ENCODE measurements at places on chromosomes 3 and 15. TPM values are rescaled to one million over a fixed set of nuclear protein-coding genes. Genes with fewer than 3 reads are reported as not detected.

Gene PLCH1
- total RNA-seq, result 6.2 TPM

Gene SCG5
- total RNA-seq, result 14.4 TPM

Gene APPL1
- 29.1 TPM for total RNA-seq

Gene FAM43A
- total RNA-seq, result 11.9 TPM

Gene RASGRP1
- 4.5 TPM for total RNA-seq

DNA sequence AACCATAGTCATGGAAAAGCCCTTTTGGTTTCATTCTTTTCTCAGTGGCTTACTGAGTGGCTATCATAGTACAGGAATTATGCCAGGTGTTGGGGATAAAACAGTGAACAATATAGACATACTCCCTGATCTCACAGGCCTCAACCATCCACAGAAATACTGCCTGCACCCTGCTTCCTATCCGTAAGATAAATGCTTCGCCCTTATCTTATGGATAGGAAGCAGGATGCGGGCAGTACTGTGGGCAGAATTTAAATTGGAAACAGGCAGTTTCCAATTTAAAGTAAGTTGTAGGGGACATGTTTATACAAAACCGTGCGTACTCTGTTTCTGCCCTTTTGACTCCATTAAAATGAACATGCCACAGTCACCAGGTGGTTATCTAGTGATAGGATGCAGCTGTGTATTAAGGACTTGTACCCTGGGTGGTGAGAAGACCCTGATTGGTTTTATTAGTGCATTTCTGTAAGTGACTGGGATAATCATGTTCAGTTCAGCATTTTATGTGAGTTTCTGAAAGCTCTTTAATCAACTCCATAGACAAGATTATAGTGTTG, 141.8 kb upstream of the BHLHE40 start:
- H3K4me1 ChIP-seq, result no peaks in the 10 kb centered on the region
- H3K36me3 ChIP-seq, result no peaks in the 10 kb centered on the region
- no peak overlapping the region for H3K27ac ChIP-seq

DNA sequence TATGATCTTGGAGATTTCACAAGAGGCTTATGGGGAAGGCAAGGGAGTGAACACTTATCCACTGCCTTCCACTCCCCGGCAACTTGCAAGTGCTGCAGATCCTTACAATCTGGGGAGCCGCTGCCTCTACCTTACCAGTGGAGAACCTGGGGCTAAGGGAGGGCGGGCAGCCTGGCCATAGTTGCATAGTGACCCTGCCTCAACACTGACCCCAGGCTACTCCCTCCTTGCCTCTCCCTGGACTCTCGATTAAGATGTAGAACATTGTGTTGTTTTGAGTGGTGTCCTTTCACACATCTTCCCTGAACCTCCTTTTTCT, 30.6 kb downstream of the SLC6A11 start:
- no peaks in the 10 kb centered on the region for H3K36me3 ChIP-seq
- no peak overlapping the region for H3K27ac ChIP-seq
- H3K27me3 ChIP-seq, result peaks cover 36% of the 10 kb centered on the region

DNA sequence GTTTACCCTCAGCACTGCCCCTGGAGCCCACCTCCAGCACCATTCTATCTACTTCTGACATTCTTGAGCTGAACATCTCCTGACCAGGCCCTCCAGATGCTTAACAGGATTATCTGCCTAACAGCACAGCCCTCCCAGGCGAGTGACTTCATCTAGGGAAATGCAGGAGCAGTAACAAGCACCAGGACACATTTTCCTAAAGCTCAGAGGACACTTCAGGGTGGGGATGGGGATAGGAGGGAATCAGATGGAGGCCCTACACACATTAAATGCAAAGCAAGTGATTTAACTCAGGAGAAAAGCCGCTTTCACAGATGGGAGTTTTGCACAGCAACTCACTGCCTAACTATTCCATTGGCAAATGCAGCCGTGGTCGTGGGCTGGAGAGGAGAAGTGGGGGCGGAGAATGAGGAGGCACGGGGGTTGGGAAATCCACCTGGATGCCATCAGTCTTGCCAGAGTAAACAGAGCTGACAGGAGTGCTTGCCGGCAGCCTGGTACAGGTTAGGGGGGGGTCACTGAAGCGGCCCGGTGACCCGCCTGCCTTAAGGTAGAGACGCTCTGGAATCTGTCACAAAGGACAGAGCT, 21.3 kb upstream of the BNC1 start:
- H3K27me3 ChIP-seq, result no peaks in the 10 kb centered on the region
- peak; percentile 37 for DNase-seq
- H3K27ac ChIP-seq, result peak overlapping the region; percentile 62
- no peaks in the 10 kb centered on the region for H3K36me3 ChIP-seq

GRCh38 chr3:99313485-99313884, 324.9 kb upstream of the COL8A1 start:
- no peak overlapping the region for H3K4me3 ChIP-seq
- no peaks in the 10 kb centered on the region for H3K27me3 ChIP-seq
- peak; percentile 16 for DNase-seq
- H3K4me1 ChIP-seq, result no peaks in the 10 kb centered on the region
- no peaks in the 10 kb centered on the region for H3K36me3 ChIP-seq

GRCh38 chr3:73766599-73767381, 142.0 kb upstream of the PDZRN3 start:
- no peaks in the 10 kb centered on the region for H3K36me3 ChIP-seq
- no peaks in the 10 kb centered on the region for H3K27me3 ChIP-seq
- H3K4me3 ChIP-seq, result no peak overlapping the region
- no peak for DNase-seq
- no peak overlapping the region for H3K27ac ChIP-seq
- no peaks in the 10 kb centered on the region for H3K4me1 ChIP-seq

- no peaks in the 10 kb centered on the region for H3K36me3 ChIP-seq
- H3K27me3 ChIP-seq, result no peaks in the 10 kb centered on the region
- no peak overlapping the region for H3K4me3 ChIP-seq
- DNase-seq, result no peak
- H3K4me1 ChIP-seq, result no peaks in the 10 kb centered on the region
Measured at GRCh38 chr3:73894474-73895213, 269.9 kb upstream of the PDZRN3 start.

- no peak for DNase-seq
- no peaks in the 10 kb centered on the region for H3K36me3 ChIP-seq
- H3K4me1 ChIP-seq, result no peaks in the 10 kb centered on the region
- no peak overlapping the region for H3K4me3 ChIP-seq
- H3K27ac ChIP-seq, result no peak overlapping the region
- H3K27me3 ChIP-seq, result no peaks in the 10 kb centered on the region
Measured at GRCh38 chr3:142849148-142849547, 39.7 kb downstream of the PCOLCE2 start.

DNA sequence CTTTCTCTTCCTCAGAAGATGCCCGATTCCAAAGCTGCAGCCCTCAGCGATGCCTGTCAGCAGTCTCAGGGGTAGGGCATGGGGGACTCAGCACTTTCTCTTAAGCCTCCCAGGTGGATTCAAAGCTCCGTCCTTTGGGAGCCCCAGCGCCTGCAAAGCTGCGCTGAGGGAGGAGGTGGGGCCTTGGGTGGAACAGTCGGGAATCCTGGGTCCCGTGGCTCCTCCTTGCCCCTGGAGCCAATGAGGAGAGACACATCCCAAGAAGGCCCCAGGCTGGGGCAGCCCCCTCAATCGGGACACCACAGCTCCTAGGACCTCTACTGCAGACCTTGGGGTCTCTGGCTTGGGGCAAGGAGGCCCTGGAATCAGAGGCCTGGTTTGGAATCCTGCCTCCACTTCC, 227.5 kb upstream of the IGF1R start:
- H3K4me1 ChIP-seq, result no peaks in the 10 kb centered on the region
- no peak for DNase-seq
- H3K27me3 ChIP-seq, result peaks cover 55% of the 10 kb centered on the region
- no peaks in the 10 kb centered on the region for H3K36me3 ChIP-seq

GRCh38 chr15:25091421-25092158, 136.8 kb downstream of the SNRPN start:
- H3K36me3 ChIP-seq, result peaks cover 33% of the 10 kb centered on the region
- H3K27ac ChIP-seq, result no peak overlapping the region
- H3K4me3 ChIP-seq, result no peak overlapping the region
- DNase-seq, result no peak

GRCh38 chr3:126908752-126909275, 74.1 kb upstream of the PLXNA1 start:
- H3K4me3 ChIP-seq, result no peak overlapping the region
- no peaks in the 10 kb centered on the region for H3K36me3 ChIP-seq
- peak; percentile 29 for DNase-seq

DNA sequence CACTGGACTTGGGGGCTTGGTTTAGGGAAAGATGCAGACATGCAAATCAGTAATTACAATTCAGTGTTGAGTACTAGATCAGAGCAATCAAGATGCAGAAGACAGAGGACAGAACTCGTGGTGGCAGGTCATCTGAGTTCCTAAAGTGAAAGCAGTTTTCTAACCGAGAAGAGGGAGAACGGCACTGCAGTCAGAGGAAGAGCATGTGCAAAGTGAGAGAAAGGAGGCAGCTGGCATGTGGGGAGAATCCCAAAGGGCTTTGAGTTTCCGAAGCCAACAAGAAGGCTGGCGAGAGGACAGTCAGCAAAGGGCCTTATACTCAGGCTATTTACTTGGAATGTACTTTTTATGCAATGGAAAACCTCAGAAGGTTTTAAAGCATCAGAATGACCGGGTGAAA, 87.0 kb downstream of the ANP32A start:
- no peak overlapping the region for H3K27ac ChIP-seq
- no peak overlapping the region for H3K4me3 ChIP-seq
- no peaks in the 10 kb centered on the region for H3K36me3 ChIP-seq
- no peaks in the 10 kb centered on the region for H3K27me3 ChIP-seq
- peak; percentile 14 for DNase-seq

DNA sequence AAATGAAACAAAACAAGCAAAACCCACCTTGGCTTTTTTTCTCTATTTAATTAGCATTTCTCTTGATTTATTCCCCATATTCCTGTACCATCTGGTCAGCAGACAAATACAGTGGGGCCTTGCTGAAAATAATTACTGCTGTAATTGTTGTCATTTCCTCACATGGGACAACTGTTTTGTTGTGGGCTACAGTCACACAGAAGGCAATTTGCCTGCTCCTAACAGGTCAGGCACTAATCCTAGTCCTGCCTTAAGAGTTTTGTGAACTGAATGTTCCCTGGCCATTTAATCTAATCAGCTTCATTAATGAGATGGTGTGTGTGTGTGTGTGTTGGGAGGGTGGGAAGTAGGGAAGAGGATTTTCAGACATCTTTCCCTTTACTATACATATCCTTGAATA, 11.6 kb downstream of the TRPC1 start:
- no peaks in the 10 kb centered on the region for H3K27me3 ChIP-seq
- H3K4me1 ChIP-seq, result peaks cover 18% of the 10 kb centered on the region
- peaks cover 2% of the 10 kb centered on the region for H3K36me3 ChIP-seq

DNA sequence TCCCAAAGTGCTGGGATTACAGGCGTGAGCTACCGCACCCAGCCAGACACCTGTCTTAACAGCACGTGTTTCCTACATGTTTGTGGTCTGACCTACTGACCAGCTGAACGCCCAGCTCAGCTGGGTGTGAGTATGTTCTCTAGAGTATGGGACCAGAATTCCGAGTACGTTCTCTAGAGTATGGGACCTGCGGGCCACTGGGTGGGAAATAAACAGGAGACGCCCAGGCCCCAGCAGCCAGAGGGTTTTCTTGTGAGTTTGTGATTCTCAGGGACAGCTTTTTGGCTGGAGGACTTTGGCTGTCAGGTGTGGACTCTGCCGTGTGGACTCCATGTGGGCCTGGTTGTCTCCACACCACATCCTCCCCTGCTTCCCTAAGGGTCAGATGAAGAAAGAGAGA, 87.3 kb downstream of the CHRD start:
- no peak overlapping the region for H3K27ac ChIP-seq
- H3K27me3 ChIP-seq, result no peaks in the 10 kb centered on the region
- H3K36me3 ChIP-seq, result no peaks in the 10 kb centered on the region
- no peak for DNase-seq

- no peaks in the 10 kb centered on the region for H3K27me3 ChIP-seq
- no peak overlapping the region for H3K27ac ChIP-seq
- H3K4me3 ChIP-seq, result no peak overlapping the region
- H3K36me3 ChIP-seq, result no peaks in the 10 kb centered on the region
Measured at GRCh38 chr3:2441558-2441957, 342.9 kb downstream of the CNTN4 start.

- no peak overlapping the region for H3K4me3 ChIP-seq
- H3K4me1 ChIP-seq, result peaks cover 10% of the 10 kb centered on the region
- no peaks in the 10 kb centered on the region for H3K27me3 ChIP-seq
- no peaks in the 10 kb centered on the region for H3K36me3 ChIP-seq
Measured at GRCh38 chr3:118938183-118938961, 96.3 kb downstream of the IGSF11 start.

DNA sequence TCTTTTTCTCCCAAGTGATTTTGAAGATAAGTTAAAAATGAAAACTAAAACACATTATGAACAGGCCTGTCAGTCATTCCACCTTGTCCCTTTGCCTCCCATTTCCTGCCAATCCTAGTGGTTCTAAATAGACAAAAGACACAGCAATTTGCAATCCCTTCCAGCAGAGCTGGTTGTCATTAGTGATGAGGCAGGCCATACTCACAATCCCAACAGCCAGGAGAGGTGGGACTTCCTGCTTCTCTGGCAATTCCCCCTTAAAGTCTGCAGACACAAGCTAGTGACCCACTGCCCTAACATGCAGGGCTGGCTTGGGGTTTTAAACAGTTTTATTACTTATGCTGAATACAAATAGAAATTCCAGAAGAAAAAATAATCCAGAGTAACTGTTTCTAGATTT, 38.4 kb upstream of the RBP1 start:
- H3K36me3 ChIP-seq, result no peaks in the 10 kb centered on the region
- H3K27me3 ChIP-seq, result no peaks in the 10 kb centered on the region
- DNase-seq, result no peak
- H3K4me1 ChIP-seq, result no peaks in the 10 kb centered on the region
- H3K27ac ChIP-seq, result no peak overlapping the region
- H3K4me3 ChIP-seq, result no peak overlapping the region

- H3K36me3 ChIP-seq, result no peaks in the 10 kb centered on the region
- no peak overlapping the region for H3K4me3 ChIP-seq
- no peaks in the 10 kb centered on the region for H3K27me3 ChIP-seq
- no peak for DNase-seq
- peaks cover 11% of the 10 kb centered on the region for H3K4me1 ChIP-seq
- H3K27ac ChIP-seq, result no peak overlapping the region
Measured at GRCh38 chr15:39153058-39153714, 427.7 kb upstream of the THBS1 start.

- H3K4me3 ChIP-seq, result no peak overlapping the region
- no peak for DNase-seq
- H3K27ac ChIP-seq, result no peak overlapping the region
Measured at GRCh38 chr3:173819368-173819767, 421.8 kb downstream of the NLGN1 start.

DNA sequence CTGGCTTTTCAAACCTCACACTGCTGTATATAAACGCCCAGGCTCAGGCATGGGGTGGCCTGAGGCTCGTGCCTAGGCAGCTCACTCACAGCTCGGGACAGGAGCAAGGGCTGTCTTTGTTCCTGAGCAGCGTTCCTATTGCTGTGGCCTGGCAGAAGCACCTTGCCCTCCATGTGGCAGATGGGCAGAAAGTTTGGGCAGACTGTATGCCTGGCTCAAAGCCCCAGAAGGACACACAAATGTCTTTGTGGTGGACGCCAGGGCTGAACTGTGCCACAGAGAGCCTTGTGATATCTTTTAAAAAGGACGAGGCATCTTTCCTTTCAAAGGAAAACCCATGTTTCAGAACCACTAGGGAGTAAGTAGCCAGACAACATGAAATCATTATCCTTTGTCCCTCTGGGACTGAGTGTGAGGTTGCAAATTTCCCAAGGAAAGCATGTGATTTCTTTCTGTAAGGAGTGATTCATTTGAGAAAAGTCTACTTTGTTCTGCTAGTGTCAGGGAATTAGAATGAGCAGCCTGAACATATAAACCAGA, 29.3 kb upstream of the UBE2E1 start:
- DNase-seq, result peak; percentile 85
- no peak overlapping the region for H3K27ac ChIP-seq
